ENCODE measurements at places on chromosomes 13 and 19.

- no peak for DNase-seq
Measured at GRCh38 chr19:16473875-16474392, 2.2 kb upstream of the EPS15L1 start.

DNA sequence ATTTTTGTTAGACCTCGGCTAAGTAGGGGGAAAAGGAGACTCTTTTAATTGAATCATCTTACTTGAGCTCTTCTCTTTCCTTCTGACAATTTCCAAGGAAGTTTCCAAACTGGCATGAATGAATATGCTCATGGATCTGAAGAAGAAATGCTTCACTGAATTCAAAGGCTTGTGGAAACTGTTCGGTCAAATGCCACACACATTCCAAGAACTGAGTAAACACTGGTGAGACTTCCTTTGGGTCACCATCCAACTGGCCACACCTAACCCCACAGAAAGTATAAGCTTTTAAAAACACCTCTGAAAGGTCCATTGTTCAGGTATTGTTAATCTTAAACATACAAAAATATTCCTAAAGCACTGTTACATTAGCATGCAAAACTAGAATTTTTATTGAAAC lies 33.6 kb downstream of the MTMR6 start:
- no peak for DNase-seq

DNA sequence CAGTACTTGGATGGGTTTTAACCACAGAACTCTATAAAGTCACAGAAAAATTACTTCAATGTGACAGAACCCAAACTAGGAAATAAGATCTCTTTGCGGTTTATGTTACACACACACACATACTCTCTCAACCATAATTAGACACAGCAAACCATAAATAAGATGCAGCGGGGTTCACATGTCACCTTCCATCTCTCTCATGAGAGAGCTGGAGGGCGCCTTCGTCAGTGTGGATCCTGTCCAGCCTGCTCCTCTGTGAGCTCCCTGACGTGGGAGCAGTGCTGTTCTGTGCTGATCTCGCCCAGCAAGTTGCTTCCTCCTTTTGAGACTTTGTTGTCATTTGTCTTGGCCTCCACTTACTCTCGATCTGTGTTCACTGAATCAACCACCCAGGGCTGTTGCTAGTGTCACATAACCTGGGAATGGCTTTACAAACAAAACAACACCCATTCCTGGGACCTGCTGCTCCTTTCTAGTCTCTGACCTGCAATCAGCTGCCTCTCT lies 204.9 kb upstream of the KL start:
- DNase-seq = peak; percentile 77

- DNase-seq = no peak
Measured at GRCh38 chr13:113050734-113051431, 54.7 kb upstream of the F7 start.

GRCh38 chr13:101424381-101425155 lies 8.3 kb upstream of the NALCN start:
- no peak for DNase-seq

- no peak for DNase-seq
Measured at GRCh38 chr19:28063702-28064101, 1149.2 kb downstream of the UQCRFS1 start.

DNA sequence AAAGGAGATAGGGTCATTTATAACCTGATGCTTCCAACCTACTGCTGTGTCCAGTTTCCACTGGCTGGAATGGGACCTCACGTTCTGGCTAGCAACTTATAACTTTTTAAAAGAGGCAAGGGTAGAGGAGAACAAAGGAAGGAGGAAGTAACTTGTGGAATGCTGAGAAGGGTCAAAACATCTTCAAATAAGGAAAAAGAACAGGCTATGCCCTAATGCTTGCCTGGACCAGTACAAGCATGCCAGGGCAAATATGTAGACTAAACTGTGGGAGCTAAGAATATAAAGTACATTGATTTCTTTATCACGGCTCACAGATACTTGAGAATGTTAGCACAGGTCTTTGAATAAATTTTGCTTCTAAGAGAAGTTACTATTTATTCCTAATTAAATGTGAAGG lies 1.5 kb upstream of the ZNF561 start:
- no peak for DNase-seq

DNA sequence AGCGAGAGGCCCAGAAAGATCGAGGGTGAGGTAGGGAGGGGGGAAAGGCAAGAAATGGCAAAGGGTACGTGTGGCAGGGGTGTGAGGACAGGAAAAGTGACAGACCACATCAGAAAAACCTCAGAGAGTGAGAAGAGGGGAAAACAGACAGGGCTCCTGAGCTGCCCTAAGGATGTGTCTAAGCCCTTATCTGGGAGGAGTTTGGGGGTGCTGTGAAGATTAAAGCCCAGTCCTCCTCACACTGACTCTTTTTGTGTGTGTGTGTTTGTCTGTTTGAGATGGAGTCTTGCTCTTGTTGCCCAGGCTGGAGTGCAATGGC lies 703 bp upstream of the PTH2 start:
- DNase-seq = no peak

- peak; percentile 65 for DNase-seq
Measured at GRCh38 chr19:14091081-14091812, 696 bp upstream of the SAMD1 start.

- no peak for DNase-seq
Measured at GRCh38 chr13:97648171-97648880, 214.4 kb downstream of the RAP2A start.

DNA sequence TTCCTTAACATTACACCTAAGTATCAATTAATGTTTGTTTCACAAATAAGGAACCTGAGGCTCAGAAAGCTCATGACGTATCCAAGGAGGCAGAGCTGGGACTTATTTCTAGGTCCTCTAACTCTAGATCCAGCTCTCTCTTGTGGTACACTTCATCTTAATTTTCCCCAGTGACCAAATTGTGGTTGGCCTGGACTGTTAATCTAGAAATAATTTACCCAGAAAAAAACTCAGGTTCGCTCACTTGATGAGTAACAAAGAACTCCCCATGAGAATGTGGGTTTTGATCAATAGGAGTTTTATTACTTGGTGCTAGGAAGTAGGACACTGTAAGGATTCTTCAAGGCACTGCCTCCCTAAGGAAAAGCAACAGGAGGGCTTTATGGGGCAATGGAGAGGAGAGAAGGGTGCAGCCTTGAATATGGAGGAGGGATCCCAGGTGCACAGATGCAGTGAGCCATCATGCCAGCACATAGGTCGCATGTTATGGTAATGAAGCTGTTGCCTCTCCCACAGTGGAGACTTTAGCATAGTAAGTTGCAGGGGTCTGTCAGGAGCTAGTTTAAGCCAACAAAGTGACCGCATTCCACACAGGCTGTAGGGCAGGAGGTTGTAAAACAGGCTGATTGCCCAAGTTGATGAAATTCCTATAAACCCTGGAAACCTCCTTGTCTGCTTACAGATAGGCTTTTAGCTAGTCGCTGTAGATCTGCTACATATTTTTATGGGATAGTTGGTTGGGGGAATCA lies 14.7 kb downstream of the RAP2A start:
- DNase-seq = no peak

DNA sequence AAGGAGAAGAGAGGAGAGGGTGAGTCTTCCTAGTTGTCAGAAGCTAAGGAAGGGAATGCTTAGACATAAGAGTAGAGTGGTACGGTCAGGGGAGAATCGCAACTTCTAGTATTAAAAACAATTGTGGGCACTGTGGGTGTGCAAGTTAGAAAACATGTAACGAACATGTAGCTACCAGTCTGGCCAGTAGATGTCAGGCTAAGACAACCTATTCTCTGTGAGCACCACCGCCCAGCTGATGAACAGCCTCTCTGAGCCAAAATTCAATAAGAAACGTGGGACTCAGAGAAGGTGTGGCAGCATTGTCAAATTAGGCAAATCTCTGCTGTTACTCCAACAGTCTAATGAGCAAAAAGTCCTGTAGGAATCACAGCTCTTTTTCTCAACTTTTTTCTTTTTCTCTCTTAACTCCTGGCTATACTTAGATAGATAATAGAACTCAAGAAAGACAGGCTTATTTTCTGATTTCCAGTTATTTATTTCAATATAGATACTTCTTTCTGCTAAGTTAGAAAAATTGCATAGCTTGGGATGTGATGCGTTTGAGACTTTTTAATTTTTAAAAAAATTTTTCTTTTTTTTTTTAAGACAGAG lies 186.2 kb downstream of the USP12 start:
- DNase-seq = peak; percentile 71

- no peak for DNase-seq
Measured at GRCh38 chr13:31950111-31950815, 81.3 kb upstream of the FRY start.

GRCh38 chr19:44767295-44768180 lies 10.2 kb upstream of the CBLC start:
- no peak for DNase-seq

GRCh38 chr13:30856005-30856790 lies 49.9 kb upstream of the MEDAG start:
- DNase-seq = no peak

GRCh38 chr13:57087006-57087405 lies 53.7 kb upstream of the PRR20A start:
- no peak for DNase-seq

DNA sequence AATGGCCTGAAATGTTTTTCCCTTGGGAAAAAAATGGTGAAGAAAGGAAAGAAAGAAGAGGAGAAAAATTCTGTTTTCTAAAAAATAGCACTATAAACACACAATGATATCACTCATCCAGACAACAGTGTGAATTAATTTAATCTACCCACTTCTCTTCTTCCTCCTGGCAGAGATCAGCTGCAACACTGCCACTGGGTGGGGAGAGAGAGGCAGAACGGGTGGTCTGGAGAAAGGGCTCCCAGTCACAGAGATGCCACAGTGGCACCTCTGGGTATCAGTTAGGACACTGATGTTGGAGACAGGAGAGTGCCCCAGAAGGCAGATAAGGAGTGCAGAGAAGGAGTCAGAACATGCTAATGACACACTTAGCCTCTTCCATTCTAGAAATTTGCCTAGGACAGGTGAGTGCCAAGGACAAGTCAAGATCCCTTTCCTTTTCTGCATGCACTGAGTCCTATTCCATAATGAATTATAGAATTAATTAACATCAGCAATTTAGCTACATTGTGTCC lies 168.6 kb downstream of the SUCLA2 start:
- DNase-seq = no peak

DNA sequence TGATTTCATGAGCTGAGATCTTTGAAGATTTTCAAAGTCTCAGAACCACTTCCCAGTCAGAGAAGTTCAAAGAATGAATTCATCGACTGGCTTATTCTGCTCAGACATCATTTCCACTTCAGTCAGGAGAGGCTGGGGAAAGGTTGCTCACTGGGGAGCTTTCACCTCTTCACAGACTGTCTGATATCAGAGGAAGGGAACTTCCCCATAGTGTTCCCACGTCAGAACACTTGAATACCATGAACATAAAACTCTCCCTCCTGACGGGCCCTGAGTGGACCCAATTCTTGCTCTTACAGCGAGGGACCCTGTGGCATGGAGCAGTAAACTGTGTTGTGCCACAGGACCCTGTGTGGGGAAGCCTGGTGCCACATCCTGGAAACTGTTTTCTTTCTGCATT lies 492.6 kb downstream of the COG6 start:
- DNase-seq = no peak

- no peak for DNase-seq
Measured at GRCh38 chr19:38875656-38876395, 2.2 kb downstream of the RINL start.

- DNase-seq = no peak
Measured at GRCh38 chr19:56107626-56108351, 13.3 kb downstream of the ZNF787 start.

DNA sequence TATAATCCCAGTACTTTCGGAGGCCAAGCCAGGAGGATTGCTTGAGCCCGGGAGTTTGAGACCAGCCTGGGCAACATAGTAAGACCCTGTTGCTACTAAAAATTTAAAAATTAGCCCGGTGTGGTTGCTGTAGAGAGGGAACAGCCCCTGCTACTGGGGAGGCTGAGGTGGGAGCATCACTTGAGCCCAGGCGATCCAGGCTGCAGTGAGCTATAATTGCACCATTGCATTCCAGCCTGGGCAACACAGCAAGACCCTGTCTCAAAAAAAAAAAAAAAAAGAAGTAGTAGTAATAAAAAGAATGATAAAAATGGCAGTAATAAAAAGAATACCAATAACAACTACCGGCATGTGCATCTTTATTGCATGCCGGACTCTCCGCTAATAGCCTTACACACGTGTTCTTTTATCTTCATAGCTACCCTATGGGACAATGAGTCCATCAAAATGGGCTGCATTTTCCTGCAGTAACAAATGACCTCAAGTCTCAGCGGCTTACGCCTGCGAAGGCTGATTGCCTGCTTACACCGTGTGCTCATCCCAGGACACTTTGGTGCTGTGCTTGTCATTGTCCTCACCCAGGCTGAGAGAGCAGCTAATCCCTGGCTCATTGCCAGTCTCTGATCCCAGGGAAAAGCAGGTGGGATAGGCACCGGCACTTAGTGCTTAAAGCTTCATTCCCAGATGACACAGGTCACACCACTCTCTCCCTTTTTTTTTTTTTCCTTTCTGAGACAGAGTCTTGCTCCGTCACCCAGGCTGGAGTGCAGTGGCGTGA lies 14.4 kb upstream of the SYCN start:
- DNase-seq = no peak

DNA sequence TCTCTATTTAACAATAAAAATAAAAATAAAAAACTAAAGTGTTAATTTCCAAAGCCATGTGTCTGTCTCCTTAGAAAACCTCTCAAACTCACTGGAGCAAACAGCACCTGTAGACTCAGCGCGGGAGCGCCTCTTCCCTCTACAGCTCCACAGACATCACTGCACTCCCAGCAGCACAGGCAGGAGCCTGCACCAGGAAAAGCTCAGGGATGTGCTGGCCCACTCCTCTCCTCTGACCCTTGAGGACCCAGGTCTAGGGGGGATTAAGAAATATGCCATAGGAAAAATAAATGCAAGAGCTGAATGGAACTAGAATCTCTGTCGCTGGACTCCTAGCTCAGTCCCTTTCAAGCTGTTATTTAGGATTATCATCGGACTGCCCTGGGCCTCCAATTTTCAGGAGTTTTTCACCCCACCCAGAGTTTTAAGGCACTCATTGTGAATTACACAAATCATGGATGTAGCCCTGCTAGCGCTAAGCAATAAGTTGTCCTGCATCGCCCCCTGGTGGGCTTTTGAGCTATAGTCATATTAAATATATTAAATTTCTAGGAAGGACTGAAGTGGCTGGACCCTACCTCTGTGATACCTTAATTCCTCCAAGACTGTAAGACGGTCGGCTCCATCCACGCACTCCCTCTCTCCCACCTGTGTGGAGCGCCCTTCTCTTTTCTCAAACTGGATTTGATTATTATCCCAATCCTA lies 333.9 kb downstream of the UQCRFS1 start:
- peak; percentile 61 for DNase-seq

GRCh38 chr19:7677669-7678311 lies 900 bp downstream of the MCEMP1 start:
- DNase-seq = no peak

All from fibroblast of skin of right quadriceps (primary cell).